Fibroblast of villous mesenchyme (primary cell): ENCODE measurements at places on chromosomes 2 and 18. TPM values are rescaled to one million over a fixed set of nuclear protein-coding genes. Genes with fewer than 3 reads are reported as not detected.

GRCh38 chr2:79369127-79369526 lies 143.7 kb upstream of the CTNNA2 start:
- no peak for DNase-seq

GRCh38 chr2:24454294-24454693 lies 36.8 kb upstream of the NCOA1 start:
- DNase-seq: peak; percentile 47

DNA sequence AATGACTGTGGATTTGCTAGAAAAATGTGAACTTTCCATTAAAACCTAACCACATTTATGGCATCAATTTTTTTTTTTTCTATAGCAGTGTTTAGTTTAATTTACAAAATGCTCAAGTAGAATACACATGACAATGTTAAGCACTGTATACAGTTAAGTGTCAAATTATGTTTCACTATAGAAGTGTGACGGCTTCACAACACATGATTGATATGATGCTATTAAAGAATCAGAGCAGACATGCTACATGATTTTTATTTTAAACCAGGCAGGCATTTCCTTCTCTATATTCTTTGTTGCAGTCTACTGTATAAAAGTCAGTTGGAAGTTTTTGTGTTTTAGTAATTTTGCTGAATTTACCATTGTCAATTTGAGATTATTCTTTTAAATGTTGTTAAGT lies 43.6 kb downstream of the PROKR1 start:
- no peak for DNase-seq

The ADI1 gene
- 47.7 and 66.5 TPM in 2 replicates for total RNA-seq

The DYNAP gene
- total RNA-seq: not detected in 2 replicates

DNA sequence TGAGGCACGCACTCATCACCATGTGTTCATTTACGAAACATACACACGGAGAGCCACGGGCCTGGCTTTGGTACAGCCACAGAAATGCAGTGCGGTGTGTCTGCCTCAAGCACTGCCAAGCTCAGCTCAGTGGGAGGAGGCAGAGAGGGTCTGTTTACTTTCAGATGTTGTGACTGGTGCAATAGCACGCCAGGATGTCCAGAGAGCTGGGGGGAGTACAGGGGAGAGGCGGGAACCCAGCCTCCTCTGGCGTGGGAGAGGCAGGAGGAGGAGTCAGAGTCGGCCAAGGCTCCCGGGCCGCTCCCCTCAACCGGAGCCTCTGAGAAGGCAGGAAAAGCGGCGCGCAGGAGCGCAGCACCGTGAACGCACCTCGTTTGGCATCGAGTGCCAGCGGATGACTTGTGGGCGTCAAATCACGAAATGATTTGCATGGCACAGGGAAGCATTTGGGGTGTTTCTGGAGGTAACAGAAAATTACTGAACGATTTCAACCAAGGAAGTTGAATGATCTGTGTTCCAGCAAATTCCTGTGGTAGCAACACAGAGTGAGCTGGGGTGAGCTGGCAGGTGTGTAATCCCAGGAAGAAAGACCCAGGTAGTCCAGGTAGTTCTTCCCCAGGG lies 143.0 kb downstream of the ZNF516 start:
- peak; percentile 98 for DNase-seq

GRCh38 chr2:99861376-99861760 lies 281.0 kb downstream of the AFF3 start:
- no peak for DNase-seq

DNA sequence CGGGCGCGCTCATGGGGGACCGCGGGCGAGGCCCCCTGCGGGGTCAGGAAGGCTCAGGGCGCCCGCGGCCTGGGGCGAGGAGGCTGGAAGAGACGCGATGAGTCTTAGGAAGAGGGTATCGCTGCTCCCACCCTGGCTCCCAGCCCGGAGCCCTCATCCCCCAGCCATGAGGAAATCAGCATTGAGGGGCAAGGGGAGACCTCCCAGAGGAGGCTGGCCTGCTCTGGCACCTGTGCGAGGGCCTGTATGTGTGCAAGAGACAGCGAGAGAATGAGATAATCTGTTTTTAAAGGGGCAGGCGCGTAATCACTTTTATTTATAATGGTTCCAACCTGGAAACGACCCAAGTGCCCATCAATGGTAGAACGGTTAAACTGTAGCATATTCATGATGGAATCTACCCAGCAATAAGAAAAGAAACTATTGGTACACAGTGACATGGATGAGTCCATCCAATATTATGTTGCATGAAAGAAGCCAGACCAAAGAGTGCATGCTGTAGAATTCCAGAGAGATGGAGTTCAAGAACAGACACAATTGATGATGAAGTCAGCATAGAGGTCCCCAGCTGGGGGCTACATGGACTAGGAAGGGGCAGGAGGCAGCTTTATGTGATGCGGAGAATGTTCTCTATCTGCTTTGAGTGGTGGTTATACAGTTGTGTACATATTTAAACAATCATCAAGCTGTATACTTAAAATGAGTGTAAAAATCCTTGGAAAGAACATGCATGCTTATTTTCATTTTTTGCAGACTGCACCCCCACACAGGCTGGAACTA lies 14.4 kb downstream of the FBXO41 start:
- DNase-seq: no peak

DNA sequence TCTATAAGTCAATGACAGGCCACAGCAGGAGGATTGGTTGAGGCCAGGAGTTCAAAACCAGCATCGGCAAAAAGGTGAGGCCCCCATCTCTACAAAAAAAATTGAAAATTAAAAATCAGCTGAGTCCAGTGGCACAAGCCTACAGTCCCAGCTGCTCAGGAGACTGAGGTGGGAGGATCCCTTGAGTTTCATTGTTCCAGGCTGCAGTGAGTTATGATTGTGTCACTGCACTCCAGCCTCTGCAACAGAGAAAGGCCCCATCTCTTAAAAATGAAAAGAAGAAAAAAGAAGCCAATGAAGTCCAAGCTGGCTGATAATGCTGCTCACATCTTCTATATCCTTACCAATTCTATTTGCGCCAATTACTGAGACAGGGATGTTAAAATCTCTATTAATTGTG lies 39.1 kb downstream of the MRPS5 start:
- no peak for DNase-seq

- DNase-seq: peak; percentile 82
Observed at GRCh38 chr2:97697252-97698235, 15.8 kb upstream of the ZAP70 start.

DNA sequence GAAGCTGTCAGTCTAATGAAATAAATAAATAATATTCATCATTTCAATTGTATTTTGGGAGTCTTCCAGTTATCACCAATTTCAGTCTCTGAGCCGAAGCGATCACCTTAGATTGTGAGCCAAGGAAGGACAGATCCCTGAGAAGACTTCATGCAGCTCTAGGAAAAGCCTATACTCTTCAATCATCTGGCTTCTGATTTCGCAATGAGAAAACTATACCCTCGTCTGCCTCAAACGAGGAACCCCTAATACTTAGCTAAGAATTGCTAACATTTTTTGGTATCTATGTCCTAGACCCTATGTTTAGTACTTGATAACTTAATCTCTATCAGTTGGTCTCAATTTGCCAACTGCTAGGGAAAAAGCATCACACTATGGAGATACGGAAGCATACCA lies 4.5 kb upstream of the TTC27 start:
- DNase-seq: no peak

The MC5R gene
- total RNA-seq: not detected in 2 replicates

The CD302 gene
- 8.4 and 13.4 TPM in 2 replicates for total RNA-seq

DNA sequence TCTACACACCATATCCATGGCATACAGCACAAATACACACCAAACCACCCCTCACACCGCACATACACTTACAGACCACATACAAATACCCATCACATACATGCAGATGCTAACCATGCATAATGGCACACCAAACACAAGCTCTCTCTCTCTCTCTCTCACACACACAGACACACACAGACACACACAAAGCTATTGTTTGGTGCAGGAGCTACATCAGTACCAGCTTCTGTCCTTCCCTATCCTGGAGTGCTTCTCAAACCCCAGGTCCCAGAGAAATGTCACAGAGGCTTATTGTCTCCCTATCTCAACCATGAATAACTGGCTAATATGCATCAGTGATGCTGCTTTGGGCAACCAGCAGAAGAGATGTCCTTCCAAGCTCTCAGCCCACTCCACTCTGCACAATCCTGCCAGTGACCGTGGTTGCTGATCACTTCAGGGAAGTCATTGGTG lies 36.5 kb upstream of the ST3GAL5 start:
- no peak for DNase-seq

DNA sequence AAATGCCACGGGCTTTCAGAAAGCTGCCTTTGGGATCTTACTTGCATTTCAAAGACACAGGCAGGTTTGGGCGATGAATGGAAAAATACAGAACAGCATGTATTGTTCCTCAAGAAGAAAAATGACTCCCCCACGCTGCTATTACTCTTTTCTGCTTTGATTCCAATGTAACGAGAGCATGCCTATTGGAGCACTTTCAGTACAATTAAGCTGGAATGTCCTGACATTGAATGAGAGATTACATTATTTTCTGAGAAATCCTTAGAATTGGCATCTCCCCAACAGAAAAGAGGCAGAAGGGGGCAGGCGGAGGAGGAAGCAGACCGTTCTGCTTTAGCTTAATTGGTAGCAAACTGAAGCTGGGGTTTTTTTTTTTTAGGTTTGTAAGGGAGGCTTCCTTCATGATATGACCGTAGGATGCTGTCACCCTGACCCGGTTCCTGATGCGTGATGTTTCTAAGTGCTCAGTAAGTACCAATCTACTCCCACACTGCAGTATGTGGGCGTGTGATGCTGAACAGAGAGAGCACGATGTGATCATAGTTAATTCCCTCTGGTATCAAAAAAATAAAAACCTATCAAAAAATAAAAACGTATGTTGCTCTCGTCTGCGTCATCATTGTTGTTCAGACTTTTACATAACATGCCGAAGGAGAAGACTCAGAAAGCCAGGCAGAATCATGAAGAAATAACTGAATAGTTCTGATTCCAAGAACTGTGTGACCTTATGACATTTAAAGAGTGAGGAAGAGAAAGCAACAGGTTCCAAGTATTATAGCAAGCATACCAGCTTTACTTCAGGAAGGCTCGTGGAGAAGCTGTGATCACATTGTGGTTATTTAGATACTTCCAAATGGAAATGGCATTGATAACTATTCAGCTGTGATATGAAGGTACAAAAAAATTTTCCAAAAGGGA lies 40.5 kb downstream of the LONRF2 start:
- DNase-seq: peak; percentile 81

GRCh38 chr18:71431689-71432088 lies 1112.5 kb downstream of the CBLN2 start:
- no peak for DNase-seq

DNA sequence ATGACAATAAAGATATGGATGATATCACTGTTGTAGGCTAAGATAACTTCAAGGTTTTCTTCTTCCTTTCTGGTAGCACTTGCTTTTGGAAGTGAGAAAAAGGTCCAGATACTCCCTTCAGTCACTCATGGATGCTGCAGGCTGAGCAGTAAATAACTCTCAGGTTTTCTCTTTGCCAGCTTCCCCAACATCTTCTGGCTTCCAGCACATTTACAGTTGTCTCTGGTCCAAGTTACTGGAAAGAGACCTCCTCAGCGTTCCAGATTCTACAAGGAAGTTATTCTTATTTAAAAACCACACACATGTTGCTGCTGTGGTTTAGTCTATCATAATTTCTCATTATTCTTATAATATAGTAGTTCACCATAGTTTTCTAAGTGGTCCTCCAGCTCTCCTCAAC lies 383.4 kb downstream of the PLCL1 start:
- no peak for DNase-seq

DNA sequence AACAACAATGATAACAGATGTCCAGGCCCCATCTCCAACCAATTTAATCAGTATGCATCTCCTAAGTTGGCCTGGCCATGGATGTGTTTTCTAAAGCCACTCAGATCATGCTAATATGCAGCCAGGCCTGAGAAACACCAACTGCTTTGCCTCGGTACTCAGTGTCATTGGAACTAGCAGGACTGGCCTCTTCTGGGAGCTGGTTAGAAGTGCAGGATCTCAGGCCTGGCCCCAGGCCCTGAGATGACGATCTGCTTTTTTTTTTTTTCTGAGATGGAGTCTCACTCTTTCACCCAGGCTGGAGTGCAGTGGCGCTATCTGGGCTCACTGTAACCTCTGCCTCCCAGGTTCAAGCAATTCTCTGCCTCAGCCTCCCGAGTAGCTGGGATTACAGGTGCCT lies 69.1 kb downstream of the IRS1 start:
- peak; percentile 47 for DNase-seq

The ACOXL gene
- total RNA-seq: not detected in 2 replicates

- peak; percentile 84 for DNase-seq
Observed at GRCh38 chr18:21053127-21053526, 58.5 kb downstream of the ROCK1 start.

The KRTCAP3 gene
- total RNA-seq: not detected in 2 replicates

DNA sequence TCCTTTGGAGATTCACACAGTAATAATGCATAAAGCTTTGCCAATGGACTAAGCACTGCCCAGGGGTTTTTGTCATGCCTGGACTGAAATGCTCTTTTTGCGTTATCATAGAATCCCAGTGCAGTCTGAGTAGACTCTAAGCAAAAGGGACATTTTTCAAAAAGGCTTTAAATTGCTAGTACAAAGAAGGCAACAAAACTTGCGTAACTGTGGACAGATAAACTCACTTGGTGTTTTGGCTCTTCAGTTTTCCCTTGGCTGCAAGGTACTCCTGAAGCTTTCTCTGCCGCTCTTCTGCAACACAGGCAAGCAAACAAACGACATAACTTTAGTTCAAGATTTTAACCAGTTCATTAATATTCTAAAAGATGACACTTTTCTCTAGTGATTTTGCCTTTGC lies 2.1 kb downstream of the CKAP2L start:
- no peak for DNase-seq

DNA sequence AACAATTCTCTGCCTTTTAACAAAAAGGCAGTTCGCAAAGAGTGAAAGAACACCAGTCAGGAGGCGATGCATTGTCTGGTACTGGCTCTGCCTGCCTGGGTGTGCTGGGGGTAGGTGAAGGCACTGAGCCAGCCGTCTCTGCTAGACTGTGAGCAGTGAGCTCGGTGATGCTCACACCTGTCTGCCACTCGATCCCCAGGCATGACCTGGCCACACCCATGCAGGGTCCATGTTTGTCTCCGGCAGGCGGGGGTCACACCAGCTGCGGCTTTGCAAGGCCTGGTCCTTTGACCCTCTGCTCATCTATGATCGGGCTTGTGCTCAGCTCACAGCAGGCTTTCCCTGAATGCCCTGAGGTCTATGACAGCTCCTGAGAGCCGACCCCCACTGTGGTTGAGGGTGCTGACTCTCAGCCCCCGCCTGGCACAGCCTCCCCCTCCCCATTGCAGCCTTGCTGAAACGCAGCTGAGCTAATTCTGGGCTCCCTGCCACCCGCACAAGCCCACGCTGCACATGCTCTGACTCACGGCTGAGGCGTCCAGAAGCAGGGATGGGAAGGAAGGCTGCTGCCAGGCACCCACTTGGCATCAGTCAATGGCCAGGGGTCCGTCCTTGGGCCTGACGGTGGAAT lies 23.7 kb downstream of the CRACDL start:
- DNase-seq: peak; percentile 38

The TRIM54 gene
- total RNA-seq: not detected in 2 replicates

DNA sequence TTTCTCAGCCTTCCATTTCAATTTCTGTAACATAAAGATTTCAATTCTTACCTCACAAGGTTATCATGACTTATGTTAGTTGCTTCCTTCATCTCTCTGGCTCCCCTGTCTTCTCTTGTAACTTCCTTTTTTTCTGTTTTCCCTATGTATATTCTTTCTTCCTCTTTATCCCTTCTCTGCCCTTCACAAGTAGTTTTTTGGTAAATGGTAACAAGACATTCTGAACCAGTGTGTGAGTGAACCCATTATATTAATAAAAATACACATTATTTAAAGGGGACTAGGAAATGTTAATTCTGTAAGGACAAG lies 8.4 kb downstream of the ACSL3 start:
- DNase-seq: no peak

The EVX2 gene
- under 0.01 TPM in 1 of 2 replicates, not detected in the other for total RNA-seq
